ENCODE measurements at places on chromosomes 2 and 18. TPM values are rescaled to one million over a fixed set of nuclear protein-coding genes. Genes with fewer than 3 reads are reported as not detected.

- no peak for DNase-seq
Measured at GRCh38 chr2:216603884-216604245, 29.4 kb upstream of the IGFBP2 start.

DNA sequence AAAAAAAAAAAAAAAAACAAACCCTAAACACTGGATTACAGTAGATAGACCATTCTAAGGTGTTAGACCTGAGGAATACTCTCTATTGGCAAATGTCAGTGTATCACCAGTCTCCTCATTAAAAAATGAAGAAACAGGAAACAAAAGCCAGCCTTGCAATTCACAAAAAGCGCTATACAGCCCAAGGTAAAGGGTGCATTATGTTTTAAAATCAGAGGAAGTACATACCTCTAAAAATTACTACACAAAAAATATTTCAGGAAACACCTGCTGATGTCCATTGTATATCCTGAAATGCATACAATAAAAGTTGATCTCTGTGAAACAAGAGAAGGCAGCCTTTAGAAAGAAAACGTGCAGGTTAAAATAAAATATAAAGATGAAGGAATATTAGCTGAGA is 54.9 kb upstream of the TSPYL6 start:
- no peak for DNase-seq

DNA sequence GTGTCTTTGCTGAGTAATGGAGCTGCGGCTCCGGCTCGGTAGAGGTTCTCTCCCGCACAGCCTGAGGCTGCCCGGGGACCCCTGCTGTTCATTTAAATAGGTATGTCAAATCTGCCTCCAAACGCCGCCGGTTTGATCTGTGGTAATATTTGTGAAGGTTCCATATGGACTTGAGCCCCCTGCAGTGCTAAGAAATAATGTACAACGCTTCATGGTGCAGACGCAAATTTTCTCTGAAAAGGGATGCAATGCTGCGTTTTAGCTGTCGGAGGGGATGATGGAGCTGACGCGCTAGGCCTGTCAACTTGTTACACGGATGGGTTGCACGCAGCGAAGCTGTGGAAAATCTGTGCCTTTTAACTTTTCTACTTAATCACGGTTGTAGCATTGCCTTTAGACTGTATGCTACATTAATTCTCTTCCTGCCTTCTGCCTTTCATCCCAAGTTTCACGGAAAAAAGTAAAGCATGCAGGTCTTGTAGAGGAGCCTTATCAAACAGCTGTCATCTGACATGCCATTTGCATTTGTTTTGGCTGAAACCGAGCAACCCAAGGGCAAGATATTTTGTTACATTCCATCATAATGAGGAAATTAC is 43.2 kb downstream of the MRPS9 start:
- no peak for DNase-seq

CD8B2 gene
- not detected for total RNA-seq

- no peak for DNase-seq
Measured at GRCh38 chr18:49061239-49061990, 110.7 kb upstream of the SMAD7 start.
